ENCODE measurements at places on chromosomes 4 and X.

GRCh38 chrX:23195761-23196160, 138.9 kb upstream of the PTCHD1 start:
- no peak for DNase-seq

DNA sequence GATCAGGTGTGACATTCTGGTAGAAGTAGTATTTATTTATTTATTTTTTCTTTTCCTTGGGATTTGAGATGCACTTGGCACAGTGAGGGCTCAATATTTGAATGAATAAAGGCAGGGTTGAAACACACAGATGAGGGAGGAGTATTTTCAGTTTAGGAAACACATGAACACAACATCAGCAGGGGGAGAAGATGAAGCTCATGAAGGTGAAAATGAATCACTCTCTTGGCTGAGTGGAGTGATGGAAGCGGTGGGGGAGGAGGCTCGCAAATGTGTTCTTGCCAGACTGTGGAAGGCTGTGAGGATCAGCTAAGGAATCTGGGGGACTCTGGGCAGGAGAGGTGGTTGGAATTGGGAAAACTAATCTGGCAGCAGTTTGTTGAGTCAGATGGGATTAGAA, 55.3 kb downstream of the ARHGAP10 start:
- no peak for DNase-seq

- DNase-seq, result no peak
These were observed 94.7 kb upstream of the NEIL3 start for GRCh38 chr4:177214935-177215334.

GRCh38 chr4:84366161-84366560, 132.9 kb downstream of the NKX6-1 start:
- DNase-seq, result no peak

- DNase-seq, result no peak
These were observed 224.9 kb downstream of the PACRGL start for GRCh38 chr4:20925176-20925575.

GRCh38 chr4:112545346-112545745, 29.4 kb upstream of the NEUROG2 start:
- DNase-seq, result no peak

- no peak for DNase-seq
These were observed 422.4 kb upstream of the BOD1L1 start for GRCh38 chr4:14049946-14050345.

GRCh38 chr4:54539500-54540029, 118.2 kb upstream of the KIT start:
- no peak for DNase-seq

DNA sequence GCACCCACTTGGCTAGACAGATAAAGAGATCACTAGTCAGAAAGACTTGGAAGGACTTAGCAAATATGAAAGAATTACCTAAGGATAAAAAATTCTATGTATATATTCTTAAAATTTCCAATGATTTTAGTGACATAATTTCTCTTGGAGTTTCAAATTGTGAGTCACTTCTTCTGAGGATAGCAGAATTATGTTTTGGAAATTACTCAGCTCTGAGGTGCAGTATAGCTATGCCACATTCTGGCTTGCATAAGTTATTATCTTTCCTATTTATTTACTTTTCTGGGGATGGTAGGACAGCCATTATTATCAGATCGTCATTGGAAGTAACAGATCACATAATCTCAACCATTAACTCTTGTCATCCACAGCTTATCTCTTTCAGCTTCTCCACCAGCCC, 853.5 kb downstream of the TRIML1 start:
- DNase-seq, result no peak

DNA sequence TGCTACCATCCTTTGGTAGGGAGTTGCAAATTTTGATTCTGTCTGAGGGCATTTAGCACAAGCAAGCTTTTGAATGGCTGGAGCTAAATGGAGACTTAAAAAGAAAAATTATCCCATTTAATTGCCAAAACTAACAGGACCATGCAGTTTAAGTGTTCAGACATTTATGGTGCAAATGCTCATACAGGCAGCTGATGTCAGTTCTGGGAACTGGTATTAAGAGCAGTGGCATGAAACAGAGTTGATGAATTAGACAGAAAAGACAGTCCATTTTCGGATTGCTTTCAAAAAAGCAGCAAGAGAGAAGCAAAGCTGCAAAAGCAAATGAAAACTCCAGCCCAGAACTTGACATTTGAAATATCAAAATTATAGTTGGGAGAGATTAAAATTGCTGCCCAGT, 1.3 kb downstream of the SCRG1 start:
- DNase-seq, result no peak

DNA sequence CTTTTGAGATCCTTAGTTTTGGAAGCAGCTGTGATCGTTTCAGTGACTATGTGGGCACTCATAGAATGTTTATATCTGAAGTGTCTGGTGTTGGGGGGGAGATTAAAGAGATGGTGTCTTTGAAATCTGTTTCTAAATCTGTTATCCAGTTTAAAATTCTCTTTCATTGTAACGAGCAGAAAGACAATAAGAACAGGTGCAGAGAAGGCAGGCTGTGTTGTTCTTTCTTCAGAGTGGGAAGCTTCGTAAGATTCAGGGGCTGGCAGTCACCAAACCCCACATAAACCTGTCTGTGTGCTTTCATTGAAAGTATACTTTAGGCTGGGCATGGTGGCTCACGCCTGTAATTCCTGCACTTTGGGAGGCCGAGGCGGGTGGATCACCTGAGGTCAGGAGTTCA, 16.3 kb upstream of the DHRSX start:
- no peak for DNase-seq

GRCh38 chr4:37601531-37601930, 84.6 kb downstream of the RELL1 start:
- DNase-seq, result no peak

GRCh38 chr4:155809835-155810234, 51.0 kb downstream of the GUCY1B1 start:
- no peak for DNase-seq

DNA sequence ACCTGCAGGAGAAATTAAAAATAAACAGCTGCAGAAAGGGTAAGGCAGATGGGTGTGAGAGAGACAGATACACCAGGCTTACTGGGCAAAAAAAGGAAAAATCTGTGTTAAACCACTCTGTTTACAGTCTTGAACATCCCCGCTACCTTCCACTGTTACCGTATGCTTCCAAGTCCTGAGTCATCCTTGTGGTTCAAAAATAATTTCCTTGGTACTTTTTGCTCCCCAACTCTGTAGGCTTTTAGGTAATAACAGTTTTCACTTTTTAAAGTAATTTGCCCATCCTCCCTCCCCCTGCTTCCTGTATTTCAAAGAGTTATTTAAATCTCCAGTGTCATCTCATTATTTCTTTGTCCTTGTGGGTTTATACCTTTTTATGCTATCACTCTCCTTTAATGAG, 210.1 kb upstream of the FAT4 start:
- no peak for DNase-seq

DNA sequence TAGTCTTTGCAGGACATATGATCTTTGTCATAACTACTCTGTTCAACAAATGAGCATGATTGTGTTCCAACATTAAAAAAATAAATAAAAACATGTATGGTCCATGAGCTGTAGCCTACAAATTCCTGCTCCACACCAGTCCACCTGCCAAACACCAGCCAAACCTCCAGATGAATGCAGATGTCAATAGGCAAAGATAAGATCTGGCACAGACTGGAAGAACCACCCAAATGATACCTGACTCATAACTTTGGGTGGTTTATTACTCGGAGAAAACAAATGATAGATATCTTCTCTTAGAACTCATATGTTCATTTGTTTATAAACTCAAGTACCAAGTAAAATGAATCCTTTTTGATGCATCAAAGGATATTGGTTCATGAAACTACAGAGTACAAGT, 425.1 kb downstream of the GBA3 start:
- DNase-seq, result no peak

- DNase-seq, result no peak
These were observed 14.4 kb downstream of the HTT-AS start for GRCh38 chr4:3059943-3060342.

Data from stimulated activated CD8-positive, alpha-beta memory T cell treated with anti-CD3 and anti-CD28 coated beads, Interleukin-4, amount 100 ng/mL, for 1 hour (primary cell).